Activated CD4-positive, alpha-beta T cell treated with anti-CD3 and anti-CD28 coated beads for 36 hours (primary cell): ENCODE measurements at places on chromosomes 12 and 14.

- no peak for DNase-seq
Measured at GRCh38 chr14:53338192-53338591, 185.1 kb upstream of the DDHD1 start.

GRCh38 chr14:104594310-104595046 lies 10.1 kb downstream of the TMEM179 start:
- no peak for DNase-seq

DNA sequence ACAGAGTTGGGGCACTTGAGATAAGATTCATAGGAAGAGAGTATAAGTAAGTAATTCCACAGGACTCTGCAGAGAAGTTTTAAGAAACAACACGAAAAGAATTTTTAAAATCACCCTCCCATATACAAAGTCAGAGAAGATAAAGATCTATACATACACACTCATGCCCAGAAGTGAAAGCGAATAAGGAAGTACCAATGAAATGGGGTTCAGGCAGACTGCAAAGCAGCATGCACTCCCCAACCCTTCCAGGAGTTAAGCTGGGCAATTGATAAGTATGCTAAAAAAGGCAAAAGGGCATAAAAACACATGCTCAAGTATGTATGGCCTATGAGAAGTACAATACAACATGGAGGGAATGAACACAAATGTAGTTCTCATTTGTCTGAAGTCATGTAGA lies 246.2 kb upstream of the GRIP1 start:
- DNase-seq, result no peak

- no peak for DNase-seq
Measured at GRCh38 chr12:26717757-26718156, 115.2 kb downstream of the ITPR2 start.

DNA sequence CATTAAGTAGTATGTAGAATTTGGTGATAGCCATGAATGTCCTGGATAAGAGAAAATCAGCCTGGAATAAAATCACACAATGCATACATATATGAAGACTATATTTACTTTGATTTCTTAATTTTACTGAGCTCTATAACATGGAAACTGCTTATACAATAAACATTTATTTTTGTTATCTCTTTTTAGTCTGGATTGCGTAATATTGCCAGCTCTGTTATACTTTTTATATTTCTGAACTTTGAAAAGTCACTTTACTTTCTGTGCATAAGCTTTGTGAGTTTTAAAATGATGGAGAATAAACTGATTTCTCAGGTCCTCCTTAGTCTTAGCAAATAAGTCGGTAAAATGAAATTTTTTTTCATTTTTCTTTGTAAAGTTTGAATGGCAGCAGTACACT lies 19.2 kb upstream of the ABCD2 start:
- DNase-seq, result no peak

DNA sequence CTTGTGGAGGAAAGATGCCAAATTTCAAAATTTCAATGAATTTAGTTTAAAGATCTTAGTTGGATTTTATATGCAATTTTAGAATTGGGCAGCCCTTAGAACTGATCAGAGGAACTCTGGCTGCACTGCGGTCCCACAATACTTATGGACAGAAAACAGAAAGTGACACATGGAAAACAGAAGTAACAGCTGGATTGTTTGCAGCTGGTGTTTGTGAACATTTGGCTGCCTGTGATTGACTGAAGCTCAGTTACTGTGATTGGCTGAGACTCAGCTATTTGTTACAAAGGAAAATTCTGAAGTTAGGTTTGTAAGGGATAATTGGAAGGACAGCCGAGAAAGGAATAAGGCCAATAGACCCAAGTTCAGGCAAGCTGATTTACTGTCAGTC lies 10.0 kb upstream of the KRT86 start:
- DNase-seq, result no peak

DNA sequence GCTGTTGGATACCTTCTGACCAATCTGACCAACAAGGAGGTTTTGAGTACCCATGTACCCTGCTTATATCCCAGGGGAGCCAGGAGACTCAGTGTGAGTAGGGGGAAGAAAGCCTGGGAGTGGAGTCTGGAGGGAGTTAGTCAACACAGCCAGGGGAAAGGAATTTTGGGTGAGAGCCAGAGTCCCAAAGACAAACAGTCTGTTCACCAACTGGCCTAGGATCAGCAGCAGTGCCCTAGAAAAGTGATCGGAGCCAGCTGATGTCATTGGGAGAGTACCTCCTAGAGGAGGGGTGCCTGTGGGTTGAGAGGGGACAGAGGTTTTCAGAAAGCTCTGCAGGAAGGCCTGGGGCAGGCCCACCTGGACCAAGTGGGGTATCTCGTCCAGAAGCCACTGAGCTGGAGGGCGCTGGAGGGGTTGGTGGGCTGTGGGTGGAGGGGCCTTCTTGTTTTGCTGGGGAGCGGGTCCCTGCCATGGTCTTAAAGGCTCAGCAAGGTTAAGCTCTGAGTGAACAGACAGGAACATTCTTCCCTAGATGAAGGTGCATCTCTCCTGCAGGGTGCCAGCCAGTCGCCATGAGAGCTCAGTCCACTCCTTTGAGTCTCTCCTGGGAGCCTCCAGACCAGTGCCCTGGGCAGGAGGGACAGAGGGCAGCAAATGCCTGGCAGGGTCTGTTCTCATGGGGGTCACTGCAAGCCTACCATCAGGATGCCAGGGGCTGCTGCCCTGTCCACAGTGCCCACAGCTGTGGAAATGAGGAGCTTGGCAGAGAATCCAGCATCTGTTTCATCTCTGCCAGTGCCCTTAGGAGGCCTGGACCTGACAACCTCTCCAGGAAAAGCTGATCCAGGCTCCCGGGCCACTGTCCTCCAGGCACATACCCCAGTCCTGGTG lies 63.6 kb downstream of the CHGA start:
- DNase-seq, result no peak

- DNase-seq, result no peak
Measured at GRCh38 chr12:100963381-100963780, 168.8 kb downstream of the ANO4 start.

GRCh38 chr14:66982247-66982646 lies 207.0 kb upstream of the GARIN2 start:
- DNase-seq, result no peak

- no peak for DNase-seq
Measured at GRCh38 chr12:117294189-117294603, 67.2 kb downstream of the NOS1 start.

DNA sequence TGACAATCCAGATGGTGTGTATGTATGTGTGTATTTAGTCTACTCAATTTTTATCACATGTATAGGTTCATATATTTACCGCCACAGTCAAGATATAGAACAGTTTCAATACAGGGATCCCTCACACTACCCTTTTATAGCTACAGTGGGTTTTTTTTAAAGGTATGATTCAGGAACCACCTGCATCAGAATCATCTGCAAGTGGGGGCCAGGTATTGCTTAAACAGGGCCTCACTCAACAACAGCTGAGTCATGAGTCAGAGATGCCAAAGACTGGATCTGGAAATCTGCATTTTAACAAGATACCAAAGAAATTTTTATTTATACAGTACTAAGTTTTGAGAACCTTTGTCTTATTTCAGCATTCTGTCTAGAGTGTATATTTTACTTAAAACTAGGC lies 117.6 kb downstream of the SLC35F4 start:
- no peak for DNase-seq

GRCh38 chr14:32469388-32470160 lies 140.5 kb downstream of the AKAP6 start:
- no peak for DNase-seq

DNA sequence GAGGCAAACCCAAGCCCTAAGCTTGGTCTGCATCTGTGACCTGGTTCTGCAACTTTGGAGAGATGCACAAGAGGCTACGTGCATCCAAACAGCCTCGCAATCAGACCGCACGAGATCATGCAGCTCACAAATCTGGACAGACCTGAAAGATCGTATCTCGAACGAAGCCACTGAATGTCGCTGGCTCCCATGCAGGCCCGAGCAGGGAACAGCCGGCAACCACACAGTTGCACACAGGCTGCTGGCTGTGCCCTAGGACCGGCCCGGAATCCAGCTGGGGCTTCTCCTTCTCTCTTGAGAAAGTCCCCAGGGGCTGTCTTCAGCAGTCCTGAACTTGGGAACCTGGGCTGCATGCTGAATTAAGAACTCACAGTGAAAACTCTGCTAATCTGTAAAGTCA lies 27.9 kb downstream of the WNT5B start:
- DNase-seq, result no peak

DNA sequence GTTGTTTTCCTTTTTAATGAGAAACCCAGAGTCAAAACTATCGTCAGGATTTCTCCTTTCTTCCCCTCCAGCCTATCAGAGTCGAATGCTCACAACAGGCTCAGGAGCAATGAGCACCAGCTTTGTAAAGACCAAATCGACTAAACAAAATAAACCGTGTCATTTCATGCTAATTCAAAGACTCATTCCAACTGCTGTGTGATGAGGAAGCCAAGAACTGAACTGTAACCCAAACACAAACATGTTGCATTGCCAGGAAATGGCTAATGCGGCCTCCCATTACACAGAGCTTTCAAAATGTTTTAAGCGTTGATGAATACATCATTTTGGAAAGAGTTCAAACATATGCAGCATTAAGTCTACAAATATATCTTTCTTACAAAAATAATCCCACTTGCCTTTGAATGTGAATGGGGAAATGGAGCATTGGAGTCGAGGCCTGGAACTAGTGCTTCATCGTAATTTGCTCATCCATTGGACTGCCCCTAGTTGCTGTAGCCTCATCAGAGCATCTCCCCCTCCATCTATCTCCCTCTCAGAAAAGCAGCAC lies 349.5 kb downstream of the GXYLT1 start:
- no peak for DNase-seq

DNA sequence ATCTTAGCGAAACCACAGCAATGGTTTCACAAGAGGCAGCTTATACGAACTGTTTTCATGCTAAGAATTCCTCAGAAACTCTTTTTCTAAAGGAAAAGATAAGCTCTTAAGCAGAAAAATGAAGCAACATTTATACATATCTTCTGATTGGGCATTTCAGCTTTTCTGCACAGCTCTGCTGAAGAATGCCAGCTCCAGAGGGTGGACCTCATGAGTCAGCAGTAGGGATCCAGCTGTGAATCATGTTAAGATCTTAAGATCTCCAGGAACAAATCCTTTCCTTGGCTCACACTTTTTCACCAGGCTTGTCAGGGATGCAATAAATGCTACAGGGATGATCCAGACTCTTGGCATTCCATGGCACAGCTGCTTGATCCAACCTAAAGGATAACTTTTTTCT lies 477.1 kb upstream of the CCDC196 start:
- no peak for DNase-seq

DNA sequence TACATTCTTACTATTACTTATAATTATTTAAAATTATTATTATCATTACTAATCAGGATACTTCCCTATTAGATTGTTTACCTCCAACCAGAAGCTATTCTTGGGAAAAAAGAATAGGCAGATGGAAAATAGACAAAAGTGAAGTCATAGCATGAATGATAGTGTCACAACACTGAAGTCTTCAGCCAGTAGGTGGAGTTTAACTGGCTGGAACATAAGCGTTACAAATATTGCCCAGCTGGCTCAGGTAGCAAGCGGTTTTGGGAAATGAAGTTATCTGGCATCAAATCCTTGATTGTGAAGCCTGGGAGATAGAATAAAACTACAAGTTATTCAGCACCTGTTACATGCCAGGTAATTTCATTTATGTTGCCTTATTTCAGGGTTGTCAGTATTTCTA lies 762.9 kb downstream of the C12orf50 start:
- DNase-seq, result no peak

GRCh38 chr14:59847711-59848110 lies 22.9 kb downstream of the RTN1 start:
- no peak for DNase-seq
